ENCODE measurements at places on chromosomes 16 and 17.

- no peak for DNase-seq
Measured at GRCh38 chr16:53912155-53912554, 208.2 kb downstream of the FTO start.

DNA sequence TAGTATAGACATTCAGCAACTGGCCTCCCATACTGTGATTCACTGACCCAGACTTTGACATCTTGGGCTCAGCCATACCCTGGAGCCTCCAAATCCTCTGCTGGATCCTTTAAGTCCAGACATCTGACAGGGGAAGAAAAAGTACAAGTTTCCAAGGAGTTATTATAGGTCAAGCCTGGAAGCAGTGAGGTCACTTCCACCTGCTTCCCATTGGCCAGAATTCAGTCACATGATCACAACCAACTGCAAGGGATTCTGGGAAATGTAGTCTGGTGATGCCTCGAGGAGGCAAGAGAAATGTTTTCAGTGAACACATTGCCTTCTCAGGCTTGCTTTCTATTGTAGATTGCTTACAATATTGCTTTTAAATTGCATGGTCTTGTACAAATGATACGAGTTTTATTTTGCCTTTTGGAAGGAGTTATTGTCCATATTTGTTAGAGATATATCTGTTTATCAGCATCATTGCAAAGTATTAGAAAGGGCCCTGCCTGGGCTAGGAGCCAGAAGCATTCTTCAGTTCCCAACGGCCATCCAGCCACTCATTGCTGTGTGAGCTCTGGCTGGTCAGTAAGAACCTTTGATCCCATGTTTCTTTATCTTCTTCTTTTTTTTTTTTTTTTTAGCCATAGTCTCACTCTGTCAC, 696.9 kb downstream of the WWOX start:
- no peak for DNase-seq

DNA sequence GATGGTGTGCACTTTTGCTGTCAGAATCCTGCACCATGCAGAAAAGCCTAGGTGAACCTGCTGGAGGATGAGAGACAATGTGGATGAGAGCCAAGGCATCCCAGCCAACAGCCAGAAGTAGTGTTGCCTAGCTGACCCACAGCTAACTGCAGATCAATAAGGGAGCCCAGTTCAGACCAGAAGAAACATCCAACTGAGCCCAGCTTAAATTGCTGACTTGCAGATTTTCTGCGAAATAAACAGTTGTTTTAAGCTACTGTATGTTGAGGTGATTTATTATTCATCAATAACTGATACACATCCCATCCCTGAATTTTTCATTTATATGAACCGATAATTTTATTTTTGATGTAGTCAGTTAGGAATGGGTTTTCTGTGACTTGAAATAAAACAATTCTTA, 39.2 kb upstream of the TOX3 start:
- DNase-seq, result no peak

GRCh38 chr16:10806698-10807097, 11.9 kb downstream of the TVP23A start:
- no peak for DNase-seq

DNA sequence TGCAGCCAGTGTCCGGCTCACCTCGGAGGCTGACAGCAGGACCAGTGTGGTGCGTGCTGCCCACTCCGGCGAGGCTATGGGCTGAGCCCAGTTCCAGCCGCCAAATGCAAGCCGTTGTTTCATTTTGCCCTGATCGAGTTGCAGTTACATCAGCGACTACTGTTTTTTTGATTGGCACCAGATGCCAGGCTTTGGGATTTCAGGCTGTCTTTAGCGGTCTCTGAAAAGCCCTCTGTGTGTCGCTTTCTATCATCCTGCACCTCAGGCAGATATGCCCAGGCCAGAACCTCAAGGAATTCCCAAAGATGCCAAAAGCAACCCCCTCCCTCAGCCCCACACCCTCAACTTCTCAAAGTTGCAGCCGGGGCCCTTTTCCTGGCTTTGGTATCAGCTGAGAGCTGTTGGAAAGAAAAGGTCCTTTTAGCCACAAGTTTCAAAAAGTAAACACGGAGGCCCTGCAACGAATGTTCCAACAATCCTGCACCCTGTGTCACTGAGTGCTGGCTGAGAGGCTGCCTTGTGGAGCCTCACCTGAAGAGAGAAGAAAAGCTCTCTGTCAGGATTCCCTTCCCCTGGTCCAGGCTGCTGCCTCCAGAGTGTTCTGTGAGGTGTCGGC, 58.9 kb downstream of the WWP2 start:
- DNase-seq, result no peak

- no peak for DNase-seq
Measured at GRCh38 chr17:40931311-40931710, 6.1 kb downstream of the KRT23 start.

Measured in GF-D8 (cell line).